Left forelimb (tissue), 1 donor: ENCODE measurements at places on chromosomes 11 and 22.

- DNase-seq: no peak
These were observed 29.4 kb upstream of the PRR5 start for GRCh38 chr22:44672632-44673031.

DNA sequence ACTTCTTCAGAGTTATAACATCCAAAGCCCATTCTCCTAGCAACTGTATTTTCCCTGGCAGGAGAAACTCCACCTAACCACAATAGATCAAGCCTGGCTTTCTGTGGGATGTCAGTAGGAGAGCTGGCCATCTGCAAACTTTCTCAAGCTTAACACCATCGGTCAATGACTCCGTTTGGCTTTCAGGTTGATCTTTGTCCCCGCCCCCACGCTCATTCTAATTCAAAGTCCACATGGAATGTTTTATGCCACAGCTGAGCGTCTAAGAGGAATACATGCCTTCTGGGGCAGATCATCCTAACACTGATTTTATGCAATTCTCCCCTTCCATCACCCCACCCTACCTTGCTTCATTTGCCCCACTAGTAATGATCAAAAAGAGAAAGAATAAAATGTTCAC, 4.8 kb downstream of the GVQW3 start:
- no peak for DNase-seq

- DNase-seq: no peak
These were observed 42.2 kb downstream of the WNT7B start for GRCh38 chr22:45934659-45935341.

- DNase-seq: no peak
These were observed 79.4 kb upstream of the NARS2 start for GRCh38 chr11:78654071-78654470.

- no peak for DNase-seq
These were observed 90.7 kb downstream of the C11orf87 start for GRCh38 chr11:109512680-109513079.

- DNase-seq: no peak
These were observed 90.7 kb downstream of the ETS1 start for GRCh38 chr11:128496692-128497060.

GRCh38 chr22:46618667-46619066, 1.5 kb upstream of the GRAMD4 start:
- DNase-seq: no peak

GRCh38 chr22:19892257-19892879, 37.7 kb upstream of the GNB1L start:
- DNase-seq: no peak

GRCh38 chr22:39414377-39414776, 14.8 kb downstream of the TAB1 start:
- DNase-seq: no peak

DNA sequence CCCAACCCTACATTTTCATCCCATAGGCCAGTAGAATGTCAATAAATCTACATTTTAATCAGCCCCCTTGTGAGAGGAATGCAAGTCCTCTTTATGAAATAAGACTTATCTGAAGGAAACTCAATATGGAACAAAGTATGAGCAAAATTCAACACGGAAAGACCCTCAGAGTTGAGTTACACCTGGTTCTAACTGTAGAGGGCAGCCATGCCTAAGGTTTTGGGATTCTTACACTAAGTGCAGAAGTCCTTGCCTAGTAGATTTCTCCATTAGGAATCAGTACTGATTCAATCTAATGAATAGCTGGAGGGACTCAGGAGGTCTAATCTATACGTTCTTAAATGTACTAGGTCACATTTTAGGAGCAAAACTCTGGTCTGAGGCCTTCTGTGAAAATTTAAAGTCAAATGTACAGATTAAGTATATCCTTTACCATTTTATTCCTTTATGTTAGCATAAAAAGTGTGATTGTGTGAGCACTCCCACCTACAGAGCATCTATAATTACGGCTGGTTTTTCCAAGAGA, 904.5 kb downstream of the DLG2 start:
- no peak for DNase-seq

DNA sequence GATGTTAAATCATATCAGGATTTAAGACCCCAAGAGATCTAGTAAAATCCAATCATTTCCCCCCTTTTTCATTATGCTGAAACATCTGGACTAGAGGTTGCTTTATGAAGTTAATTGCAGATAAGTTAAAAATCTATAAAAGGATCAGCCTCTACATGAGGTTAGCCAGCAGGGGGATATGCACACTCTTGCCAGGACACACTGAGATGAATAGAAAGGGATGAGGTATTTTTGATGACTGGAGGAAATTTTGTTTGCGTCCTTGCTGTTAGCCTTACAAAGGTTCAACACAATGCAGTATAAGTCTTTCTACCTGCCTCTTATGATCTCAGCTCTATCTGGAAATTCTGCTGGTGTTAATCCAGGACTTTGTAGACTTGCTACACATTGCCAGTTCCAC, 1034.3 kb downstream of the LRRC4C start:
- DNase-seq: no peak

DNA sequence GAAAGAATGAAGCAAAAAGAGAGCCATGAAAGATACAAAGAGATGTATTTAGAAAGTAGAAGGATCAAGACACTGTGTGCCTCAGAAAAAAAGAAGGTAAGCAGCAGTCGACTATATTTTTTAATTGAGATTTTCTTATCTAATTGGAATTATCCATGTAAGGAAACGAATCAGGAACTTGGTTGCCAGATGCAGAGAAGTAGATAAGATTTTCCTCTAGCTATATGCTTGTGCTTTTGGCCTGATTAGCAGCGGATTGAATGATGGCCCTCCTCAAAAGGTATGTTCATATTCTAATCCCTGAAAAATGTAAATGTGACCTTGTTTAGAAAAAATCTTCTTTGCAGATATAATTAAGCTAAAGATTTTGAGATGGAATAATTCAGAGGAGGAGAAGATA, 43.9 kb upstream of the CARD18 start:
- DNase-seq: no peak

- DNase-seq: no peak
These were observed 53.2 kb downstream of the IRAG1 start for GRCh38 chr11:10640308-10640707.

DNA sequence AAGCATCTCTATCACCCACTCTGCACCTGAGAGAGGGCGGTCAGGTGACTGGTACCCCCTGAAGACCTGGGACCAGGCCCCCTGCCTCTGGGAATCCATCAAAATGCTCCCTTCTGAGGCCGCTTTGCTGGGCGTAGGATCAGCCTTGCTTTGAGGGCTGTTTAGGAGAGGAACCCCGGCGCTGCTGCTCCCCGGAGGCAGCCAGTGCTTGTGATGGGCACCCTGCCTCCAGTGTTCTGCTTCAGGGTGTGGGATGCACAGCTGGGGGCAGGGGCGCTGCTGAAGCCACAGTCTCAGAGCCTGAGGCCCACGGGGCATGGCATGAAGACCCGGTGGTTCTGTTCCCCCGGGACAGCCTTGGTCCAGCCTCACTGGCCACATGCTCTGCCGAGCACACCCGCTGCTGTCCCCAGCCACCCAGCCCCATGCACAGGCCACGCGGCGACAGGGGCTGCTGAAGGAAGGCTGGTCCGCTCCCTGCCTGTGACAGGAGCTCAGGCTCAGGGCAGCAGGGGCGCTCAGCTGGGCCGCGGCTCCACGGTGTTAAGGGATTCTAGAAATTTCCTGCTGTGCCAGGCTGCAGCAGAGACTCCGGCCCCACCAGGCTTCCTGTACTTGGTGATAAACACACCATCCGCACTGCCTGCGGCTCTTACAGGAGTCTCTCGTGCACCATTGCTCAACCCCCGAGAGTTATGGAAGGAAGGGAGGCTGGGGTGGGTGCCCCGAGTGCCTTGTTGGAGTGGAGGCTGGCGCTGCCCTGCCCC, 91.0 kb downstream of the KCNQ1 start:
- DNase-seq: no peak

DNA sequence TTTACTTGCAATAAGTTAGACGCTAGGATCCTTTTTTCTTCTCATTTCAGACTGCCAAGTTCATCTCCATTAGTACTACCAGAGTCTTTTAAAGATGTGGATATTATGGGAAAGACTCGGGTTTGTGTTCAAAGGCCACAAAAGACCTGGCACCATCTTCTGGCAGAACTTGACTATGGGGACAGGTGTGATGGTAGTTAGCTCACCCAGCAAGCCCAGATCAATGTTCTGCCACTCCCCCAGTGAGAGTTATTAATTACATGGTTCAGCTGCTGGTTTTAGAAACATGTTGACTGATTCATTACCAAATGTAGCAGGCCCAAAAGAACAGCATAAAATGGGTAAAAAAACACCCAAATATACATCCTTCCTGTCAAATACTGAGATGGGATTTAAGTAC, 333.5 kb upstream of the PITPNB start:
- DNase-seq: no peak
